ENCODE measurements at places on chromosomes 7 and 10.

- no peak for DNase-seq
These were observed 108.3 kb upstream of the TCERG1L start for GRCh38 chr10:131419797-131420196.

DNA sequence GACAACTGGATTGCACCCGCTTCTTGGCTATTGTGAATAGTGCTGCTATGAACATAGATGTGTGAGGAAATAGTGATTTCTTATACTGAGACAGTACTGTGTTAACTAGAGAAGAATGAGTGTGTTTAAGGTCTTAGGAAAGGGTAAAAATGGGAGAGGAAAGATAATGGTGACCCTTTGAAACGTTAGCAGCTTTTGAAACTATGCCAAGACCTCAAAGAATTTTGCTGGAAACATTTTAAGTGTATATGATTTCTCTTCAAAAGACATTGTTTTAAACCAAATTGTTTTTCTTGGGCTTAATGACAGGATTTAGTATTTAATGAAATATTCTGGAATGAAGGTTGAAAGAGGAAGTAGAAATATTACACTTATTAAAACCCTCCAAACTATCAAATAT, 100.8 kb upstream of the ARHGAP21 start:
- no peak for DNase-seq

- DNase-seq, result no peak
These were observed 701.4 kb downstream of the PHTF2 start for GRCh38 chr7:78499971-78500370.

- no peak for DNase-seq
These were observed 43.9 kb downstream of the GRK5 start for GRCh38 chr10:119251315-119251708.

DNA sequence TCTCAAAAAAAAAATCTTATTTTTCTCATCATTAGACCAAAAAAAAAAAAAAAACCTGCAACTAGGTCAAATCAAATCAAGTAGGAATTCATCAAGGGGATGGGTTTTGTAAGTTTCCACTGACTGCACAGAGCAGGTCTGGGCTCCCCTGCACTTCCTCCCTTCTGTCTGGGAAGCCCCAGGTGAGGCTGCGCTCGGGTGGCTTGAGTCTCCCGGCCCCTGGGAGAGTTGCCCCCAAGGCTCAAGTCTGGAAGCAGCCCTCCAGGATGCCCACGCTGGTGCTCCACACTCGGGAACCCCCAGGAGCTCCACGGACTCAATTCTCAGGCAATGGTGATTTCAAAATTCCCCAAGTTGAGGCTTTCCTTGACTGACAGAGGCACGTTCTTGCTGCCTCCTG, 41.7 kb upstream of the RBM33 start:
- no peak for DNase-seq

DNA sequence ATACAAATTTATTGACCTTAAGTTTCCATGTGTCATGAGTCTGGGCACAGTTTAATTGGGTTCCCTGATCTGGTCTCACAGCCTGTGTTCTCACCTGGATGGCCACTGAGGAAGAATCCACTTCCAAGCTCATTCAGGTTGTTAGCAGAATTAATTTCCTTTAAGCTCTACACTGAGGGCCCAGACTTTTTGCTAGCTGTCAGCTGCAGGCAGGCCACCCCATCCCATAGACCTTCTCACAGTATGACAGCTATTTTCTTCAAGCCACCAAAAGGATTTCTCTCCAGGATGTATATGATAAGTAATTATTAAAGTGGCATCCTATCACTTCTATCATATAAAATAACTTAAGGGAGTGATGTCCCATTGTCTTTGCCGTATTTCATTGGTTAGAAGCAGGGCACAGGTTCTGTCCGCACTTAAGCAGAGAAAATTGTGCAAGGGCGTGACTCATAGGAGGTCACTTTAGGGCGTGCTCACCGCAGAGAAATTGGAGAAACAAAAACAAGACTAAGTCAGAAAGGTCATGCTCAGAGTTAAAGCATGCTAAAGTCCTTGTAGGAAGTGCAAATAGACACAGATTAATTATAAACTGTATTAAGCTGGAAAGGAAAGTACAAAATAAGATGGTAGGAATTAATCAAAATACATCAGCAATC, 109.9 kb downstream of the AHR start:
- DNase-seq, result no peak

DNA sequence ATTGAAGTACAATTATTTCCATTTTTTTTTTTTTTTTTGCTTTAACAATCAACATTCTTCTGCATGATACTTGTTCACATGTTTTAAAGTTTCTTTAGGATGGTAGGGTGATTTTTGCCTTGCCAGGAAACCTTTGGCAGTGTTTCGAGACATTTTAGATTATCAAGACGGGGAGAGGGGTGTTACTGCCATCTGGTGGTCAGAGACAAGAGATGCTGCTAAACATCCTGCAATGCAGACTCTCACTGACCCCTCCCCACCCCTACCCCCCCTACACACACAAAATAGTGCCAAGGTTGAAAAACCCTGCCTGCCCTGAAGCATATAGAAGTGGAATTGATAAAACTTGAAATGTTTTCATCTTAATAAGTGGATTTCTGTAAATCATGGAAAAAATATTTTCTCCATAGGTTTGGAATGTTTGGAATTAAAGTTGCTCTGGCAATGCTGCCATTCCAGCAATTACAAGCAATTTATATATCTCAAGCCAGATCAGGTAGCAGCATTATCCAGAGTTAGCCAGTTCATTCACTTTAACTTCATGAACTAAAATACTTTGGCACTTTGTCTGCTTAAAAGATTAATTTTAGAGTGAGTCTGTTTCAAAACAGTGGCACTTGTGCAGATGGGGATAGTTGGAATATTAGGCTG, 62.1 kb downstream of the SDHAF3 start:
- DNase-seq, result peak; percentile 21

DNA sequence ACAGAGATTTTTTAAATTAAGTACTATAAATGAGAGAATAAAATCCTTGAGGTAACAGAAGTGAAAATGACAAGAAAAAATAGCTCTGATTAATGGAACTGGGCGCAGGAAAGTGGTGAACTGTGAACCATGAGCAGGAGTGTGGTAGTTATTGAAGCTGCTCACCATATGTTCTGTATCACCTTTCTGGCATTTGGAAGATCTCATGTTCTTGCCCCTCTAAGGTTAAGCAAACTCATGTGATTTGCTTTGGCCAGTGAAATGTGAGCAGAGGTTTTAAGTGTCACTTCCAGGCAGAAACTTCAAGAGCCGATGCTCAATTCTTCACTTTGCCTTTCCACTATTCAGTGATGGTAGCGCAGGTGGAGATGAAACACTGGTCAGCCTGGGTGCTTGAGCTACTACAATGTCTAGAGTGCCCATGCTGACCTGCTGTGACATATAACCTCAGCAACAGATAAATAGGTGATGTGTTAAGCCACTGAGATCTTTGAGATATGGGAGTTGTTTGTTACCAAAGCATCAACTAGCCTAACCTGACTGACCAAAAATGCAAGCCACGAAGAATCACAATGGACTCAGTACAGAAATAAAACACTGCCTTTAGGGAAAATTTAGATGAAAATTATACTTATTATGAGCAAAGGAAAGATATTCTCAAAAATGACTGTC, 18.4 kb downstream of the MTPAP start:
- no peak for DNase-seq

DNA sequence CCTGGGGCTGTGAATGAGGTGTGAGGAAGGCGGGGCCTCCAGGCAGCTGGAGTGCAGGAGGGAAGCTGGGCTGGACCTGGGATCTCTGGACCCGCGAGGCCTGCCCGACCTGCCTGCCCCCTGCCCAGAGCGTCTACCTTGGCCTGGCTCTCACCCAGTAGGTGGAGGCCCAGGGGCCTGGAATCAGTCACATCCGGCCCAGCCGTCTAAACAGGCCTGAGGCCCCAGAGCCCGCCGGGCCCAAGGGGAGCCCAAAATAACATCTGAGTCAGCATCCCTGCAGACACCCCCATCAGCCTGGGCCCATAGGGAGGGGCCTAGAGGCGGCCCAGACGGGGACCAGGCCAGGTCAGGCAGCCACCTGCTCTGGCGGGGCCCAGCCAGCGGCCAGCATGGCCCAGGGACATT, 15.1 kb upstream of the ELN start:
- DNase-seq, result no peak

- DNase-seq, result no peak
These were observed 28.2 kb downstream of the COL1A2 start for GRCh38 chr7:94422827-94423460.

GRCh38 chr10:11177381-11177780, 159.7 kb downstream of the CELF2 start:
- DNase-seq, result no peak

- DNase-seq, result no peak
These were observed 178.3 kb downstream of the AUTS2 start for GRCh38 chr7:69776611-69777010.

GRCh38 chr10:105834261-105835059, 1193.4 kb downstream of the SORCS3 start:
- DNase-seq, result no peak

DNA sequence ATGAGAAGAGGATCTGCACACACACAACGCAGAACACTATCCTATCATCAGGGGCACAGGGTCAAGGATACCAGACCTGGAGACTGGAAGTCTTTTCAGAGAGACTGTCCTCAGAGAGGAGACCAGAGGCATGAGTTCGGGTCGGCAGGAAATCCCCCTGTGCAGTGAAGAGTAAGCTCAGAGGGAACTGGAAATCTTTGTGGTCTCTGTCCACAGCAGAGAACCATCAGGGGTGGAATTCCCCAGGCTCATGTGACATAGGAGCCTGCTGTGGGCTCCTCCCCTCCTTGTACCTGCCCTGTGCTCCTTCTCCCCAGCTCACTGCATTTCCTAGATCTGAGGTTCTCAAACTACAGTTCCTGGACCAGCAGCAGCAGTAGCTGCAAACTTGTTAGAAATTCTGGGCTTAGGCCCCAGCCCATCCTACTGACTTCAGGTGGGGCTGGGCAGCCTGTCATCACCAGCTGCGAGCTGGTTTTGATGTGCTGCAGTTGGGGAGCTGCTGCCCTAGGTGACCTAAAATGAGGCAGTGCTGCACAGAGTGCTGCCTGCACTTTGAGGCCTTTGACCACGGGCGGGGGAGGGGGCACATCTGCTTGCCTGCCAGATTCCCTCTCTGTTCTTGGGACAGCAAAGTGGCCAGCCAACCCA, 2.4 kb downstream of the ZMIZ2 start:
- DNase-seq, result no peak

GRCh38 chr10:69884024-69884367, 82.3 kb downstream of the COL13A1 start:
- no peak for DNase-seq

DNA sequence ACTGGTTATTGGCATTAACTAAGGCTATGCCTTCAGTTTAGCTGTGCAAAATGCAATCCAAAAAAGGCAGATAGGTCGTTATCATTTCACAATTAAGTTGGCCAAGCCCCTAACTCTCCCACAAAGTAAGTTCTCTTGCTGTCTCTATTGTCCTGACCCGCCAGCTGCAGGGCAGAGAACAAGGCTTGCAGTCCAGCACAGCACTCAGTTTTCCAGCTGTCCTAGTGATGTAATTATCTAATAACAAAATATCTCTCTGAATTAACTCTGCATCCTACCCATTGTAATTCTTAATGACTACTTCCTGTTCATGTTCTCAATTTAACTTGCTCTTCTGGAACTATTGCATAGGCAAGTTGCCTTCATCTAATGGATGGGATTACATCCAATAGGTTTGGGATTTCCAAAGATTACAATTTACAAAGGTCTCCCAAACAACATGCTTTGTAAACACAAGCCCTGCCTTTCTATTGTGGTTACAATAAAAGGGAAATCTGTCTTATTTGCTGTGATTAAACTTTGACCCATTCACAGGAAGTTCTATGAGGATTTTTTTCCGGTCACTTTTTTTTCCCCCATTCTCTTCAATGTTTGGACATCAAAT, 55.2 kb downstream of the CDK6 start:
- DNase-seq, result peak; percentile 62
